ENCODE measurements at places on chromosomes 1 and 21. TPM values are rescaled to one million over a fixed set of nuclear protein-coding genes. Genes with fewer than 3 reads are reported as not detected.

Gene LCE3D
- not detected for total RNA-seq

Gene EIF4G3
- total RNA-seq = 55.8 TPM

Gene TCHHL1
- not detected for total RNA-seq

Gene KCNH1
- 0.14 TPM for total RNA-seq

Gene S100A2
- total RNA-seq = 1.4 TPM

Gene ERICH3
- 0.05 TPM for total RNA-seq

Gene OR4F16
- not detected for total RNA-seq

Gene IQCC
- 0.97 TPM for total RNA-seq

Gene BRINP3
- total RNA-seq = 0.65 TPM

Gene DHDDS
- 62.1 TPM for total RNA-seq

Gene SPRR3
- total RNA-seq = not detected

Gene LDLRAD1
- not detected for total RNA-seq

Gene PLPPR5
- total RNA-seq = 0.05 TPM

Gene C1orf87
- total RNA-seq = not detected

Gene TENT5C
- 3.6 TPM for total RNA-seq

Gene COL11A1
- 346 TPM for total RNA-seq

Gene PPIE
- 31.0 TPM for total RNA-seq

Gene DESI2
- 43.7 TPM for total RNA-seq

Gene PTGER3
- total RNA-seq = under 0.01 TPM

Gene FOXD2
- not detected for total RNA-seq

Gene SPRR2E
- not detected for total RNA-seq

Gene AUNIP
- total RNA-seq = 1.8 TPM

Gene HSD3B2
- total RNA-seq = not detected

Gene CHODL
- total RNA-seq = not detected

Gene BTBD8
- total RNA-seq = 3.9 TPM

Gene COL6A2
- total RNA-seq = 1,787 TPM

Gene KMO
- total RNA-seq = not detected

Gene SLC6A17
- total RNA-seq = 0.60 TPM

Gene CTPS1
- 122 TPM for total RNA-seq

Gene LCE1C
- not detected for total RNA-seq

Gene CHIA
- total RNA-seq = not detected

Gene HCRTR1
- 0.14 TPM for total RNA-seq

Gene MIXL1
- total RNA-seq = not detected

Gene TIE1
- 9.2 TPM for total RNA-seq

Gene PCBP3
- total RNA-seq = 0.05 TPM

Gene LORICRIN
- not detected for total RNA-seq

Gene SPATC1L
- total RNA-seq = 3.3 TPM

Gene LEPROT
- 45.0 TPM for total RNA-seq

Gene ACTL8
- under 0.01 TPM for total RNA-seq

Gene KIF21B
- 0.59 TPM for total RNA-seq

Gene CYP4Z1
- not detected for total RNA-seq

Gene PPFIA4
- 24.6 TPM for total RNA-seq

Gene INAVA
- total RNA-seq = 0.18 TPM

Gene LRRC38
- not detected for total RNA-seq

Gene COL6A1
- 842 TPM for total RNA-seq
